Dorsolateral prefrontal cortex (tissue), 122 donors: ENCODE measurements at places on chromosomes 5 and 9. TPM values are rescaled to one million over a fixed set of nuclear protein-coding genes. Genes with fewer than 3 reads are reported as not detected.

GRCh38 chr9:114108016-114108833 is 9.1 kb upstream of the KIF12 start:
- DNase-seq, result peak; percentile 83

DNA sequence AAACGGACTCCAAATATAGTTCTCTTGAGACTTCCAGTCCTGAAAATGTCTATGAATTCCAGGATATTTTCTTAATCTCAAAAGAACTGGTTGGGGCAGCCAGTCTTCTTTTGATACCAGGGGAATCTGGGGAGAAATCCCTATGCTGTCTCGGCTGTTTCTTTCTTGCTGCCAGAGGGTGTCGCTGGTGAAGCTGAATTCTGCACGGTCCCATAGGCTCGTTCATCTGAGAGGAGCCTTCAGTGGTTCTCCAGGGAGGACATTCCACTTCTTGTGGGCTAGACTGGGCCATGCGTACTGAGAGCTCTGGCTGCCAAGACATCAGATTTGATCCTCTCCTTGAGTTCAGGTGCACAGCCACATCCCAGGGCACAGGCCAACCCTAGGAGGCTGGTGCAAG is 155.0 kb upstream of the CLINT1 start:
- no peak for DNase-seq

- no peak for DNase-seq
Measured at GRCh38 chr5:135761746-135762145, 72.7 kb upstream of the SLC25A48 start.

- DNase-seq, result no peak
Measured at GRCh38 chr5:127002390-127002789, 28.0 kb downstream of the MARCHF3 start.

DNA sequence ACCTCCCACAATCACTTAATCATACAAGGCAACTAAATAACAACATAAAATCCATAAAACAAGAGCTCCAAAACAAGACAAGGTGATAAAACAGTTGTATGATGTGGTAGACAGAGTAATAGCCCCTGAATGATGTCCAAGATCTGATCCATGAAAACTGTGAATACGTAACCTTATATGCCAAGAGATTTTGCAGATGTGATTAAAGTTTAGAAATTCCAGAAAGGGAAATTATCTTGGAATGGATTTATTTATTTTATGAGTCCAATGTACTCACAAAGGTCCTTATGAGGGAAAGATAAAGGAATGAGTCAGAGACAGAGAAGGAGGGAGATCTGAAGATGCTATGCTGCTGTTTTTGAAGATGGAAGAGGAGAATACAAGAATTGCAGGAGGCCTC is 1775.7 kb upstream of the C9orf72 start:
- DNase-seq, result no peak

- no peak for DNase-seq
Measured at GRCh38 chr5:135030123-135030955, 3.7 kb downstream of the PITX1 start.

DNA sequence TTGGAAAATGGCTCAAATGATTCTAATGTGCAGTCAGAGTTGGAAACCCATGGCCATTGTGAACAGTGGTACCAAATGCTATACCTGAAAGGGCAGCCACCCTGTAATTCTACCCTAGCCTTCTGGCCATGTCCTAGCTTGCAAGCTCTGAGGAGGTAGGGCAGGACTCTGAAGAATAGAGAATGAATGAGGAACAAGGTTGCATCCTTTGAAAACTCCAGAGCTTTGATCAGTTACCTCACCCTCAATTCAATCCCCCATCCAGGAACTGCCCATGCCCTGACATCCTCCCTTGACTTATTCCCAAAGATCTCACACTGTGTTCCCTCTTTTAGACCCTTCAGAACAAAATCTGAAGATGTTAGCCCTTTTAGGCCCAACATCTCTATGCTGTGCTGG is 17.8 kb upstream of the ERMP1 start:
- DNase-seq, result no peak

DNA sequence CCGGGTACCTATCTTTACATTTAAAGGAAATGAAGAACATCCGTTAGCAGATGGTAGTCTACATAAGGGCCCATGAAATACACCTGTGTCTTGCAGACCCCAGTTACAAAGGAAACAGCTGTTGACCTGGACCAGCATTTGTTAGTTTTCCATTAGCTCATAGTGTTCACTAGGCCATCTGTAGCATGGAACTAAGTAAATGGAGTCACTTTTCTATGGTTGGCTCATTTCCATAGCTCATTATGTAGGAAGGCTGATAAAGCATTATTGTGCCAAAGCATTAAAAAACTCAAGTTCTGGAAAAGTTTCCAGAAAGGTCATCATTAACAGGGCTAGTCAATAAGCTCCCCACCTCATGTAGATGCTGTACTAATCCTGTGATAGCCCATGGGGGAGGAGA is 62.1 kb downstream of the PCSK1 start:
- DNase-seq, result no peak

GRCh38 chr9:34862043-34862442 is 96.0 kb upstream of the PHF24 start:
- DNase-seq, result no peak

DNA sequence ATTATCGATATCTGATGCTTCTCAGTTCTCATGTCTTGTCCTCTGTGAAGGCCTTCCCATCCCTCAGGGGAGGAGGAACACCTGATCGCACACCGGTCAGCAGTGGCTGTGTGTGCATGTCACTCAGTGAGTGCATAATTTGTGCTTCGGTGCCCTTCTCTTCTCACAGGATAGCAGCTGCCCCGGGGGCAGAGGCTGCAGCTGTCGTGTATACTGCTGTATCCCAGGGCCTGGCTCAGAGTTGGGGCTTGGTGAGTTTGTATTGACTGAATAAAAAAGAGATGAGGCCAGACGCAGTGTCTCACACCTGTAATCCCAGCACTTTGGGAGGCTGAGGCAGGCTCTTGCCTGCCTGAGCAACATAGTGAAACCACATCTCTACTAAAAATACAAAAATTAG is 49.7 kb upstream of the NCS1 start:
- DNase-seq, result no peak

DNA sequence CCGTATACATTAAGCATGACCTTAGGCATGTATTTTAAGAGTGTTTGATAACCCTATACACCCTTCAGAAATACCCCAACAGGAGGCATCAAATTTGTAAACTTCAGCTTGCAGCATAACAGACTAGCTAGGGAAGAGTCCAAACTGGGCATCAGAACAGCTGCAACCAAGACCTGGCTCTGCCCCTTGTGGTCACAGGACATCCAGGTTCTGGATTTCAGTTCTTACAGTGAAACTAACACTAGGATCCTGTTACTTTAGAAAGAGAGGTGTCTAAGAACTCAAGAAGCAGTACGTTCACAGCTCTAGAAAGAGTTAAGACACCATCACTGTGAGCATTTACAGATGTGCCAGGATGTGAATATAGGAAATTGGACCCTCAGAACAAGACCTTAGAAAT is 229.8 kb downstream of the BNC2 start:
- no peak for DNase-seq

DNA sequence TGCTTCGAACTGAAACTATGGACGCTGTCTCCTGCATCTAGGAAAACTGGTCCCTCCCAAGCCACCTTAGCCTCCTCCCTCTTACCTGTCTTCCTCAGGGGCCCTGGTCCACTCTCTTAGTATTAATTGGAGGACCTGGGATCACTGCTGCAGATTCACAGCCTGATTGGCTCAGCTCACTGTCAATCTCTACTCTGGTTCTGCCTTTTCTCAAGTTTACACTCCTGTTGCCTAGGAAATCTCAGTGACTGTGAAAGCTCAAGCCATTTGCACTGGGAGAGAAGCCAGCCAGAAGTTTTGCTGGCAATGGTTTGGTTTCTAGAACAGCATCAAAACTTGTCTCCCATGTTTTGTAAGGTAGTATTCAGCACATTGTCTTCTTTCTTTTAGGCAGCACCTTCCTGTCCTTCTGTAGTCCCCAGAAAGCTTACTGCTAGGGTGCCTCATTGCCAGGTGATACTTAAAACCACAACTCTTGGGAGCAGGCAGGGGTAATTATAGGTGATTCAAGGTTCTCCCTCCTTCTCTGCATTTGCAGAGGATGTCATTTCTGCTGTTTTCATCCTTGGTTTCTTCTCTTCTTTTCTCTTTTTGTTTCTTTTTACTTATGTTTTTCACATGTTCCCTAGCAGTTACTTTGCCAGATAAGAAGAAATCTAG is at the start of gene CAPSL:
CAPSL (minus strand) TSS at position 55 of the 660 bp plus-strand sequence. CDS start 17,502 bp downstream, outside the sequence.
- DNase-seq, result no peak

DNA sequence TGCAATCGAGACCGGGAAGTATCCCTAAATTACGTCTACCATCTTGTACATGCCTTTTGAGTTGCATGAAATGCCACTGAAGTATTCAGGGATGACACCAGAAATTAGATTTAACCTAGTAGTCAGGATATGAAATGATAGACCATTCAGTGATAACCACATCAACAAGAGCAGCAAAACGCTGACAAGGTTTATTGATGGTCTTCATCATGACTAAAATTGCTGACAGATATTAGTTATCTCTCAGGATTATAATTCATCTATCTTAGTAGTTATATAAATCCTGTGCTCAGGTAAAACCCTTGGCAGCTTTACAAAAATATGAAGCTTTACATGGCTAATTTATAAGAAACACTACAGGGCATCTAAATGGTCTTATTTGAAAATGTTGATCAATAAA is 1104.7 kb downstream of the EFNA5 start:
- no peak for DNase-seq

DNA sequence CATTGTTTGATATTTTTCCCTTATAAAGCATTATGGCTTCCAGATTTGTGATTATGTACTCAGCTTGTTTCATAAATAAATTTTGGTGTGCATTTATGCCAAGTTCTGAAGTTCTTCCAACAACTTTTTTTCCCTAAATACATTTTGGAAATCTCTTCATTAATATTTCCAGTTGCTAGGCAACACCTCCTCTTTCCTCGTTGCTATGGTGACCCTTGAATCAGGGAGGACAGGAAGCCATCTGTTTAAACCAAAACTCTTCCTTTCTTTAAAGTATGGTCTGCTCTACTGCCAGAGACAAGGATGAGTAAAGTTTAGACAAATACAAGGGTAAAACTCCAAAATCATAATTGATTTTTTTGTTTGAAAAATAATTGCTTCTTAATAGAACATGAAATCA is 779.3 kb downstream of the CDH9 start:
- no peak for DNase-seq

GDA gene
- total RNA-seq, result 144 TPM

C8G gene
- total RNA-seq, result 4.3 TPM

ARL10 gene
- total RNA-seq, result 33.9 TPM

CCNG1 gene
- 42.2 TPM for total RNA-seq

GPR151 gene
- total RNA-seq, result 0.31 TPM

CMYA5 gene
- 5.7 TPM for total RNA-seq

NEURL1B gene
- 19.0 TPM for total RNA-seq

BAAT gene
- total RNA-seq, result 1.9 TPM
